ENCODE measurements at places on chromosomes 3 and 15.
A peak's percentile ranks its signal among the peaks of the same experiment; 100 is the strongest.

GRCh38 chr15:90481023-90481422, 48.7 kb upstream of the CRTC3 start:
- peaks cover 43% of the 10 kb centered on the region for H3K36me3 ChIP-seq
- no peak overlapping the region for H3K4me3 ChIP-seq
- no peak overlapping the region for H3K27ac ChIP-seq
- peaks cover 25% of the 10 kb centered on the region for H3K4me1 ChIP-seq
- DNase-seq = peak; percentile 24

GRCh38 chr3:853489-853888, 239.3 kb upstream of the CNTN6 start:
- no peak overlapping the region for H3K27ac ChIP-seq
- DNase-seq = no peak
- H3K4me3 ChIP-seq = no peak overlapping the region
- no peaks in the 10 kb centered on the region for H3K36me3 ChIP-seq
- H3K27me3 ChIP-seq = no peaks in the 10 kb centered on the region

DNA sequence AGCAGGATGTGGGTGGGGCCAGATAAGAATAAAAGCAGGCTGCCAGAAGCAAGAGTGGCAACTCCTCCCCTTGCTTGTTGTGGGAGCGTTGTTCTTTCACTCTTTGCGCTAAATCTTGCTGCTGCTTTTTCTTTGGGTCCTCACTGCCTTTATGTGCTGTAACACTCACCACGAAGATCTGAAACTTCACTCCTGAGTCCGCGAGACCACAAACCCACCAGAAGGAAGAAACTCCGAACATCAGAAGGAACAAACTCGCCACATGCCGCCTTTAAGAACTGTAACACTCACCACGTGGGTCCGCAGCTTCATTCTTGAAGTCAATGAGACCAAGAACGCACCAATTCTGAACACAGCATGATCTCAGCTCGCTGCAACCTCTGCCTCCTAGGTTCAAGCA, 72.9 kb downstream of the IL12A start:
- H3K36me3 ChIP-seq = no peaks in the 10 kb centered on the region
- H3K27ac ChIP-seq = no peak overlapping the region
- peaks cover 3% of the 10 kb centered on the region for H3K4me1 ChIP-seq

DNA sequence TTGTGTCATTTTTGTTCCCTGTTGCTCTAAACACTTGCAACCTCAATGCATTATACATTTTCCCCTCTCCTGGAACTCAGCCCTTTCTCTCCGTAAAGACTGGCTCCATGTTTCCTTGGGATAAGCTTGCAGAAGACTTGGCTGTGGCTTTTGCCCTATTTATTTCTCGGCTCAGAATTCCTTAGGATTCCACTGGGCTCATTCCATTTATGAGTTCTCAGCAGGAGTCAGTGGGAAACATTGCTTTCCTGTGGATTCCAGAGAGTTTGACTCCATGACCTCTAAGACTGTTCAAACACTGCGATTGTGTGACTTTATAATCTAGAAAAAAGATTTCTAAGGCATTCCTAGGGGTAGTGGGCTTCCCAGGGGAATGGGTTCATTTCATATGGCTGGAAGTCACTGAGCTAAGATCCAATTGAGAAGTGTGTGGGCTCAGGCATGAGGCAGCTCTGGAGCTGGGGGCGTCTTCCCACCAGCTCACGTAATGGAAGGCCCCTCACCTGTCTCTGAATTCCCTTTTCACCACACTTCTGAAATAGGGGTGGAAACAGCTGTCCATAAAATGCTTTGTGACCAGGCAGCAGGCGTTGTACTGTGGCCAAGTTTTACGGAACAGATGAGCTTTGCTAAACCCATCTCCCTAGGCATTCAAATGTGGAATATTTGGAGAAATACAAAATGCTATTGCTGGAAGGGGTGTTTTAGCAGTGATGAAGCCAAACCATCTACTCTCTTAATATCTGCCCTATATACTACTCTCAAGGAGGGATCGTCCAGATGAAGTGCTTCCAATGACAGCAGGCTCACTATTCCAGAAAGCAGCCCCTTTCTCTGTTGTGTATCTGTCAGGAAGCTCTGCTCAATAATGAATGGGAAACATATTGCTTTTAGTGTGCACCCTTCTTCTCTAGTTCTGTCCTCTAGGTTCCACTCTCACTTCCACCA, 91.8 kb upstream of the BCL6 start:
- no peaks in the 10 kb centered on the region for H3K27me3 ChIP-seq
- no peak for DNase-seq
- peaks cover 15% of the 10 kb centered on the region for H3K4me1 ChIP-seq
- peaks cover 4% of the 10 kb centered on the region for H3K36me3 ChIP-seq
- H3K27ac ChIP-seq = no peak overlapping the region

GRCh38 chr15:44882499-44882968, 74.0 kb upstream of the TERB2 start:
- no peaks in the 10 kb centered on the region for H3K27me3 ChIP-seq
- H3K4me1 ChIP-seq = peaks cover 17% of the 10 kb centered on the region
- peak overlapping the region; percentile 38 for H3K27ac ChIP-seq
- H3K4me3 ChIP-seq = no peak overlapping the region
- DNase-seq = peak; percentile 34
- H3K36me3 ChIP-seq = peaks cover 2% of the 10 kb centered on the region

GRCh38 chr15:74383695-74384565, 16.5 kb upstream of the CYP11A1 start:
- H3K27me3 ChIP-seq = no peaks in the 10 kb centered on the region
- no peaks in the 10 kb centered on the region for H3K36me3 ChIP-seq
- peak overlapping the region; percentile 96 for H3K27ac ChIP-seq

- H3K27ac ChIP-seq = no peak overlapping the region
- no peaks in the 10 kb centered on the region for H3K4me1 ChIP-seq
- no peaks in the 10 kb centered on the region for H3K36me3 ChIP-seq
- DNase-seq = no peak
- no peak overlapping the region for H3K4me3 ChIP-seq
These were observed 280.4 kb upstream of the TTC14 start for GRCh38 chr3:180321534-180321933.

DNA sequence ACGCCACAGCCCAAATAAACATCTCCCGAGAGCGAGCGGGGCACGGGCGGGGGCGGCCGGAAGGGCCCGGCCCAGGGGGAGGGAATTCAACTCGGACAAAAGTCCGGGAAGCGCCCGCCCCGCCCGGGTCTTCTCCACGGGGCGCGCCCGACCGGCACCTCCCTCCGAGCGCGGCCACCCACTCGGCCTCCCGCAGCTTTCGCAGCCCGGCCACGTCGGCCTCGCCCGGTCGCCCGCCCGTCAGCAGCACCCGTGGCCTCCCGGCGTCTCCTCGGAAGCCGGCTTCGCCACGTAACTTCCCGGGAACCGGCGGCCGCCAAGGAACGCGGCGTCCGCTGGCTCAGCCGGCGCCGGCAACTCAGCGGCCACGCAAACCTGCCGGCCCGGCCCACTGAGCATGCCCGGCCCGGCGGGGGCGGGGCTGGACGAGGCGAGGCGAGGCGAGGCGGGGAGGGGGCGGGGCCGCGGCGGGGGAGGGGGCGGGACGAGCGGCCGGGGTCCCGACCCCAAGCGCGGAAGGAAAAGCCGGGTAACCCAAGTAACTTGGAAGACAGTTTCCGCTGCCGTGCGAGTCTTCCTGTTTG, at the start of gene TJP1:
TSS of gene TJP1 (minus strand) at position 369 of the 584 bp plus-strand sequence. CDS start 440 bp downstream, outside the sequence.
- H3K27ac ChIP-seq = no peak within 1 kb of the TSS
- peaks cover 83% of the 10 kb centered on the region for H3K27me3 ChIP-seq
- H3K4me1 ChIP-seq = peaks cover 14% of the 10 kb centered on the region
- no peak for DNase-seq
- H3K36me3 ChIP-seq = peaks cover 3% of the 10 kb centered on the region
- H3K4me3 ChIP-seq = no peak within 1 kb of the TSS

DNA sequence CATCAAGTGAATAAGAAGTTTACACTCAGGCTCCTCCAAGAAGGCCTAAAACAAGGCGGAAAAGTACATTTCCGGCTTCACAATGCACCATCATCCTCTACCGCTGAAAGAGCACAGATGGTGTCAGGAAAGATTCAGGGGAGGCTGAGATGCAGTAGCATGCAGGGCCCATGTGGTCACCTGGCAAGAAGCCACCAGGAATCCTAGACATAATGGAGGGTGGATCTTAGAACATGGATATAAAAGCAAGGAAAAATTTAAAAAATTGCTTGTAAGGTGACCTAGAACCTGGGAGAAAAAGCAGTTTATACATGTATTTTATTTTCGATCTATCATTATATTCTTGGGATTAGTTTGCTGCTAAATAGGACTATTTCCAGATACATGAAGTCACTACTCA, 21.9 kb upstream of the OTOL1 start:
- H3K27me3 ChIP-seq = no peaks in the 10 kb centered on the region
- H3K4me1 ChIP-seq = no peaks in the 10 kb centered on the region
- no peak overlapping the region for H3K4me3 ChIP-seq
- no peak for DNase-seq
- H3K36me3 ChIP-seq = no peaks in the 10 kb centered on the region
- no peak overlapping the region for H3K27ac ChIP-seq

- H3K27ac ChIP-seq = no peak overlapping the region
- peaks cover 12% of the 10 kb centered on the region for H3K4me1 ChIP-seq
- no peak for DNase-seq
These were observed 60.9 kb downstream of the UMPS start for GRCh38 chr3:124791142-124791541.

GRCh38 chr3:76565496-76566210, 474.2 kb upstream of the ROBO2 start:
- H3K36me3 ChIP-seq = no peaks in the 10 kb centered on the region
- H3K27me3 ChIP-seq = no peaks in the 10 kb centered on the region
- DNase-seq = no peak
- H3K4me3 ChIP-seq = no peak overlapping the region
- no peaks in the 10 kb centered on the region for H3K4me1 ChIP-seq

DNA sequence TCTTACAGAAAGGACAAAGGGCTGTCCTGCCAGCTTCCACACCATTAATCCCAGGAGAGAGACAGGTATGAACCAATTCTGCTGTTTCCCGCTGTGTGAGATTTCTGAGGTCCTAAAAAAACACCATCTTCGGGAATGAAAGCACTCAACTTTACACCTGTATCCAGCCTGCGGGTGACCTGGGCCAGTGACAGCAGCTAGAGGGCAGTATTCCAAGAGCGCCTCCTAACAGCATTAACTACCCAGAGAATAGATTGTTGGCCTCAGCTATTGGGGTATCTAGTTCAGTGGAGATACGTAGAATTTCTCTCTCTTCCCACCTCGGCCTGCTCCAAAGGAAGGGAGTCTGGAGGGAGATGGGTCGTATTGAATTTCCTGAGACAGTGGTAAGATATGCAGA, 55.1 kb downstream of the WDR76 start:
- no peak overlapping the region for H3K27ac ChIP-seq
- H3K4me1 ChIP-seq = peaks cover 8% of the 10 kb centered on the region
- H3K27me3 ChIP-seq = no peaks in the 10 kb centered on the region
- no peak overlapping the region for H3K4me3 ChIP-seq
- DNase-seq = no peak
- peaks cover 33% of the 10 kb centered on the region for H3K36me3 ChIP-seq

GRCh38 chr3:27209617-27210264, 159.4 kb downstream of the NEK10 start:
- H3K4me3 ChIP-seq = no peak overlapping the region
- H3K27ac ChIP-seq = no peak overlapping the region
- no peak for DNase-seq
- H3K4me1 ChIP-seq = peaks cover 2% of the 10 kb centered on the region

- H3K36me3 ChIP-seq = peaks cover 3% of the 10 kb centered on the region
- H3K4me1 ChIP-seq = peaks cover 11% of the 10 kb centered on the region
- H3K27ac ChIP-seq = no peak overlapping the region
- no peak overlapping the region for H3K4me3 ChIP-seq
- DNase-seq = no peak
- no peaks in the 10 kb centered on the region for H3K27me3 ChIP-seq
These were observed 12.4 kb downstream of the GLYCTK start for GRCh38 chr3:52299879-52300611.

- no peak for DNase-seq
- no peaks in the 10 kb centered on the region for H3K36me3 ChIP-seq
- no peaks in the 10 kb centered on the region for H3K4me1 ChIP-seq
- peaks cover 20% of the 10 kb centered on the region for H3K27me3 ChIP-seq
- H3K27ac ChIP-seq = no peak overlapping the region
- no peak overlapping the region for H3K4me3 ChIP-seq
These were observed 38.0 kb upstream of the DPH6 start for GRCh38 chr15:35583863-35584528.

GRCh38 chr15:34025252-34025651, 13.8 kb downstream of the AVEN start:
- no peak for DNase-seq
- no peaks in the 10 kb centered on the region for H3K4me1 ChIP-seq
- H3K27ac ChIP-seq = no peak overlapping the region

DNA sequence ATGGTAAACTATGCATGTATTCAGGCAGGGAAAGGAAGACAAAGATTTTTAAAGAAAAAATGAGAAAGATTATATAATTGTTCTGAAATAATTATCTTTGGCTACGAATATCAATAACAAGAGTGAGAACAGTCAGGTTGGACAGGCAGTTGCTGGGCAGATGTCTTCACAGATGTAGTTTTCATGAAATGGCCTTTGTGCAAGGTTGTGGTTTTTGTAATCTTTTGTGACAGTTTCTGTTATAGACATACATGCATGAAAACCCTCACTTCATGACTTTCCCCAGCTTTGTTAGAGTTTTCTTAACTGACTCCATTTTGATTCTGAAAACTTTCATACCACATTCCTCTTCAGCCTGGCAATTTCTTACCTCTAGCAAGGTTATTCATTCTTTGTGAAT, 34.9 kb upstream of the SLC25A36 start:
- H3K27ac ChIP-seq = no peak overlapping the region
- no peak overlapping the region for H3K4me3 ChIP-seq
- no peaks in the 10 kb centered on the region for H3K27me3 ChIP-seq
- no peak for DNase-seq
- no peaks in the 10 kb centered on the region for H3K36me3 ChIP-seq

GRCh38 chr3:61464518-61465140, 96.7 kb upstream of the PTPRG start:
- no peak overlapping the region for H3K27ac ChIP-seq
- H3K36me3 ChIP-seq = no peaks in the 10 kb centered on the region
- H3K27me3 ChIP-seq = no peaks in the 10 kb centered on the region
- DNase-seq = no peak
- no peak overlapping the region for H3K4me3 ChIP-seq

DNA sequence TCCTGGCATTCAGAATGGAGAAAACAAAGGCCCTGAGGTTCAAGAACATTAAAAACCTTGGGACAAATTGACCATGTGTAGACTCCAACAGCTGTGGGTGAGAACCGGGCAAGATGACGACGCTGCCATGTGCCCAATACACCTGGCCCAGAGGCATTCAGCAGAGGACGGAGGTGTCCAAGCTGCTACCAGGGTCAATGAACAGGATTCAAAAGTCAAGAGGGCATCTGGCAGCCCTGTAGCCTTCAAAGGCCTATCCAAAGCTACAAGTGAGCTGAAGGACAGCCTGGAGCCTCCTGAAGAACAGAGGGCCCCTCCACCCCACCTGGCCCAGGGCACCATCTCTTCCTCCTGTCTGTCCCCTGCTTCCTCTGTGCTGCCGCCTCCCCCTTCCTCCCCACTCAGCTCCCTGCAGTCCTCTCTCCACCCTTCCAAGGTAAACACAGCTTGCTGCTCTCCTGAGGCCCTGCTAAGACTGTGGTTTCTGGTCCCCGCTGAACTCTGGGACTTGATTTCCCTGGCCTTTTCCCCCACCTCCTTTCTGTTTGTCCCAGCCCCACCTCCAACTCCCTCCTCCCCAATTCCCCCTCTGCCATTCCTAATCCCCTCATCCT, 57.5 kb downstream of the HMCES start:
- no peak overlapping the region for H3K27ac ChIP-seq
- no peaks in the 10 kb centered on the region for H3K36me3 ChIP-seq
- no peaks in the 10 kb centered on the region for H3K4me1 ChIP-seq
- H3K4me3 ChIP-seq = no peak overlapping the region
- no peaks in the 10 kb centered on the region for H3K27me3 ChIP-seq
- DNase-seq = no peak

Measured in activated naive CD8-positive, alpha-beta T cell treated with anti-CD3 and anti-CD28 coated beads for 36 hours (primary cell).